Heart left ventricle (tissue), 16 donors: ENCODE measurements at places on chromosomes 7 and 10. TPM values are rescaled to one million over a fixed set of nuclear protein-coding genes. Genes with fewer than 3 reads are reported as not detected.

DNA sequence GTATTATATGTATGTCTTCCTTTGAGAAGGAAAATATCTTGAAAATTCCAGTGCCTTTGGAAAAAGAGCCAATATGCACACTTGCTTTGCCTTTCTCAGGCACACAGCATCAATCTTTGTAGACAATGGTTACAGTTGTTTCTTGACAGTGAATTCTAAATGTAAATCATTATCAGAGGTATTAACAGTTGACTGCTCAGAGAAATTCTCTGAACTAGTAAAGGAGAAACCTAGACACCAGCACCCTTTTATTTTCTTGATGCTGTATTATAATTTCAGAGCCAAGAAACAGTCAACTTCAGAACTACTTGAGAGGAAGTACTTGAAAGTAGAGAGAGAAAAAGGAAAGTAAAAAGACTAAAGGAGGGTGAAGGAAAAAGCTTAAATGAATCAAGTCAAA is 185.8 kb upstream of the SMIM30 start:
- no peak for DNase-seq

- DNase-seq: no peak
These were observed 22.5 kb downstream of the EPHB4 start for GRCh38 chr7:100804681-100805431.

- DNase-seq: peak; percentile 54
These were observed 895 bp upstream of the ZNF804B start for GRCh38 chr7:88758381-88759229.

- no peak for DNase-seq
These were observed 1167.6 kb downstream of the NXPH1 start for GRCh38 chr7:9600974-9601373.

GRCh38 chr7:111242141-111242755 is 151.3 kb downstream of the LRRN3 start:
- DNase-seq: no peak

- DNase-seq: no peak
These were observed 161.0 kb upstream of the POT1 start for GRCh38 chr7:125090596-125090995.

DNA sequence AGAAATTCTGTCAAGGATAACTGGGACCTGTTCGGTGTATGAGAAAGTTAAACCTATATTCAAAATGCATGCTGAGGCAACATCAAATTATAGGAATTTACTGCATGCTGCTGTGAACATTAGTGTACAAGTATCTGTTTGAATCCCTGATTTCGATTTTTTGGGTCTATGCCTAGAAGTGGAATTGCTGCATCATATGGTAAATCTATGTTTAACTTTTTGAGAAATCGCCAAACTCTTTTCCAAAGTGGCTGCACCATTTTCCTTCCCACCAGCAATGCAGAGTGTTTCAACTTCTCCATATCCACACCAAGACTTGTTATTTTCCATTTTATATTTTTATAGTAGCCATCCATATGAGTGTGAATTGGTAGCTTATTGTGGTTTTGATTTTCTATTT is 306.7 kb downstream of the GPR158 start:
- DNase-seq: no peak

DNA sequence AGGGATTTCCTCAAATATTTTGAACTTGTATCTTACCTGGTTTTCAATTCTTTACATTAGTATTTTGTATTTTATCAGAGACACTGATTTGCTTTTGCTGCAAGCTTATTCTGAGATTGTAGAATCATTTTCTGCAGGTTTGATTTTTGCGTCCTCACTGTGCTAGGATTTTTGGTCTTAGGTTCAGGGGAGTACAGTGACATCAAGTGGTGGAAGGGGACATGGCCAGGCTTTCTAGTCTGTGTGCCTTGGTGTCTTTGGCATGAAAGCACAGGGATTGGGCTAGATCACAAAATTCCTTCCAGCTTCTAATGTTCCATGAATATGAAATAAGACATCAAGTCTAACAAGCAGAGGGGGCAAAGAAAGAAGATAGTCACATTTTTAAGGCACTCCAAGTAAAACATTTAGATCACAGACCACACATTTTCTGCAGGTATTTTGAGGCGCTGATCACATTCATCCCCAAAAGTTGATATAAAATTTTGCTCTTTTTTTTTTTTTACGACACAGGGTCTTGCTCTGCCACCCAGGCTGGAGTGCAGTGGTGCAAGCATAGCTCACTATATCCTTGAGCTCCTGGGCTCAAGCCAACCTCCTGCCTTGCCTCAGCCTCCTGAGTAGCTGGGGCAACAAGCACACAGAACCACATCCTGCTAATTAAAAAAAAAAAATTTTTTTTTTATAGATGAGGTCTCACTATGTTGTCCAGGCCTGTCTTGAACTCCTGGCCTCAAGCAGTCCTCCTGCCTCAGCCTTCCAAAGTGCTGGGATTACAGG is 124.4 kb downstream of the PON1 start:
- DNase-seq: no peak

GRCh38 chr7:134875867-134876266 is 96.4 kb downstream of the CALD1 start:
- no peak for DNase-seq

DNA sequence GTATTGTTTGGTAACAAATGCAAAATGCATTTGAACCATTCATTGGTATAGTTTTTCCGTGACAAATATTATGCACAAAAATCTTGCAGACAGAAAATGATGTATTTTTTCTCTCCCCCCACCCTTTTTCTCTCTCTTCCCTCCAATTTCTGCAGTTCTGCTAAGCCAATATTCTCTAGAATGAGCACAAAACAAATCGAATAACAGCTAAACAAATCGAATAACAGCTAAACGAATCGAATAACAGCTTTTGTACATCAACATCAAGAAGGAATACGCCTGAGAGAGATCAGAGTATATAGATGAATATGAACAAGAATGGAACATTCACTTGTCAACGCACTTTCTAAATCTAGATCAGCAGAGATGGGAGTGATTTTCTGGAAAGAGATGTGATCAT is 108.0 kb upstream of the KMT2E start:
- no peak for DNase-seq

Gene ATP6V0A4
- not detected for total RNA-seq

Gene SFR1
- total RNA-seq: 5.7 TPM

Gene GDF2
- not detected for total RNA-seq

Gene NEUROG3
- total RNA-seq: not detected

Gene TMEM270
- not detected for total RNA-seq

Gene LIPJ
- total RNA-seq: not detected
